ENCODE measurements at places on chromosomes 7 and 10. TPM values are rescaled to one million over a fixed set of nuclear protein-coding genes. Genes with fewer than 3 reads are reported as not detected.

TMEM236 gene
- total RNA-seq, result 0.39 TPM

CCDC172 gene
- not detected for total RNA-seq

SPDYE11 gene
- 2.2 TPM for total RNA-seq

FAM185A gene
- total RNA-seq, result 13.8 TPM

SHTN1 gene
- 30.0 TPM for total RNA-seq

SUN3 gene
- total RNA-seq, result not detected

PVRIG gene
- total RNA-seq, result not detected
